Activated CD8-positive, alpha-beta T cell treated with anti-CD3 and anti-CD28 coated beads for 36 hours (primary cell): ENCODE measurements at places on chromosomes 5 and 9. TPM values are rescaled to one million over a fixed set of nuclear protein-coding genes. Genes with fewer than 3 reads are reported as not detected.

The KIF24 gene
- 5.9 TPM for total RNA-seq

The ROR2 gene
- total RNA-seq, result not detected

DNA sequence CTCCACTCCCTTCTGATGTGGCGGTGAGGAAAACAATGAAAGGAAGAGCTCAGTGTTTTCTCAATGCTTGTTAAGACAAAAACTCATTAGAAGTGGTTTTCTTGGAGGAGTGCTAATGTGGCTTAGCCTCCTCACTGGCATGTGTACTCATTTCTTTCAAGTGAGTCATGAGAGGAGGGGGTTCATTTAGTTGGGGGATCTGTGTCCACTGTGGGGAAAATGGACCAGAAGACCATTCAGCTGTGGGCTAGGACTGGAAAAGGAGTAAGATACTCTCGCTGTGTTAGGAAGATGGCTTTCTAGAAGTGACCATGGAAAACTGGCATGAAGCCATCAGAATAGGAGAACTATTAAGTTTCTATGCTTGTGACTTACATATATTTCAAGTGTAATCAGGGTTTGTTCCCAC lies 23.5 kb downstream of the KLF9 start:
- no peak for DNase-seq

DNA sequence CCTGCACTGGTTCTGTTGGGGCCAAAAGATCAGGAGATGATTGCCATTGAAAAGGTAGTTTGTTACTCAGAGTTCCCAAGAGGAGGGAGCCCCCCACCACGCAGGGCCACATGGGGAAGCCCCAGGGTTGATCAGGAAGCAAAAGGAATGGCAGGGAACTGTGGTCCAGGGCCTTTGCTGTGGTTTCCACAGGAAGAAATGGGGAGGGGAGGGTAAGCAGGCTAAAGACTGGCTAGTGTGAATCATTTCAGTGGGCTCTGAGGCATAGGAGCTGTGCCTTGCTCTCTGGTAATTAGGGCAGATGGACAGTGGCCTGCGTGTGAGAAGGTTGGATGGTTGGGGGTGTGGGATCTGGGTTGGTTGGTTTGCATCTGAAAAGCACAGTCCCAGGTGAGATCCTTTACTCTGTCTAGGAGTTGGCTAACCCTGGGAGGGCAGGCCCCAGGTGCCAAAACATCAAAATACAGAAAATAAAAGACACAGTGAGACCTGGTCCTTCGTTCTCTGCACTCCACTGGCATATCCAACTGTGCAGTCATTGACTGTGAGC lies 66.1 kb downstream of the PTPDC1 start:
- DNase-seq, result no peak

DNA sequence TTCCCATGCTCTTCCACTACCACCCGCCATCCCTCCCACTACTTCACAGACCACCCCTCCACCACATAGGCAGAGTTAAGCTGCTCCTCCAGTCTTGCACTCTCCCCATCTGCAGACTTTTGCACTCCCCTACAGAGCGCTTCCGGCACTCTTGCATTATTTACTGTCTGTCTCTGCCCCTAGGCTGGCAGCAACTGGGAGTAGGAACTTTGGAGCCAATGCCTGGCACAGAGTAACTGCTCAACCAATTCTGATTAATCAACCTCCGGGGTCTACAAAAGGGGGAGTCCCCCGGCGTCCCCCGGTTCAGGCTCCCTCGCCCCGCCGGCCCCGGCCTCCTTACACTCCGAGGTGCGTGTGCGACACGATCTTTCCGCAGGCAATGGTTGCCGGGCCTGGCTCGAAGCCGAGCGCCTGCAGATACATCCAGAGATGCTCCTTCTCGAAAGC lies 498 bp downstream of the HAUS6 start:
- DNase-seq, result peak; percentile 57

- peak; percentile 24 for DNase-seq
Observed at GRCh38 chr9:113853333-113853732, 22.8 kb upstream of the ZNF618 start.

DNA sequence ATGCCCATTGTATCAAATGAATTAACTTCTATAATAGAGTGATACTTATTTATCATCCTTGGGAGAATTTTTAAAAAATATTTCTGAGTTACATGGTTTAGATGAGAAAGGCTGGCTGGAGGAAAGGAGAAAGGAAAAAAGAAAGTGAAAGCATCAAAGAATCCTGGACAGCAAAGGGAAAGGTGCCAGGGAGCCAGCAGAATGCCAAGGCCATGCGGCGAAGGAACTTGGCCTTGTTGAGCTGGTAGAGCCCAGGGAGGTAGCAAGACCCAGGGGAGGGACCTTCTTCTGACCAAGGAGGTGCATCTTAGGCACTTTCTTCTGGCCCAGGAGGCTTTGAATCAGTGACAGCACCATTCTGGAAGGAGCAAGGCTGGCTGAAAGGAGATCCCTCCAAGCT lies 240.5 kb downstream of the ENC1 start:
- no peak for DNase-seq

- DNase-seq, result no peak
Observed at GRCh38 chr5:145408048-145408341, 427.1 kb downstream of the PRELID2 start.

GRCh38 chr9:79131824-79132377 lies 439.9 kb upstream of the TLE4 start:
- no peak for DNase-seq

DNA sequence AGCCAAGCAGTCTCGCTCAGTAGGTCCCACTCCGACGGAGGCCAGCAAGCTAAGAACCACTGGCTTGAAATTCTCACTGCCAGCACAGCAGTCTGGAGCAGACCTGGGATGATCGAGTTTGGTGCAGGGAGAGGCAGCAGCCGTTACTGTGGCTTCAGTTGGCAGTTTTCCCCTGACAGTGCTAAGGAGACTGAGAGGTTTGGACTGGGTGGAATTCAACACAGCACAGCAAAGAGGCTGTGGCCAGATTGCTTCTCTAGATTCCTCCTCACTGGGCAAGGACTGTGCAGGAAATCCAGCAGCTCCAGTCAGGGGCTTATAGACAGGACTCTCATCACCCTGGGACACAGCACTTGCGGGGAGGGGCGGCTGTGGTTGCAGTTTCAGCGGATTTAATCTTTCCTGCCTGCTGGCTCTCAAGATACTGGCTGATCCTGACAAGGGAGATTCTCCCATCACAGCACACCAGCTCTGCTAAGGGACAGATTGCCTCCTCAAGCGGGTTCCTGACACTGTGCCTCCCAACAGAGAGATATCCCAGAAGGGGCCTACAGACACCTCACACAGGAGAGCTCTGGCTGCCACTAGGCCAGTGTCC lies 122.1 kb downstream of the YIPF5 start:
- no peak for DNase-seq

- peak; percentile 22 for DNase-seq
Observed at GRCh38 chr9:96245399-96245798, 56.6 kb downstream of the HSD17B3 start.

DNA sequence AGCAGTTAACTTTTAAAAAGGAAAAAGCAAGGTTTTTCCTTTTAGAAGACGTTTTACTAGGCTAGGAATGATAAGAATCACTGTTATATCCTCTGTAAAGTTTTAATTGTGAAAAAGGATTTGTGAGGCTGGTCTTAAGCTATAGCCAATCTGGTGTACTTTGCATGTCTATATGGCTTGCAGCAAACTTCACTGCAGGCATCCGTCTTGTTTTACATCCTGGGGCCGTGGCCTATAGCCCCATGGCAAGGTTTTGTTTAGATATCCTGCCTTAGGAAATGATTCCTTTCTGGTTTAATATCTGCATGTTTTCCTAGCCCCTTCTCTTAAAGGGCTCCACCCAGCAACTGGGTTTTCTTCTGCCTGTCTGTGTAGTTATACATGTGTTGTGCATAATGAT lies 272.8 kb downstream of the ICE1 start:
- no peak for DNase-seq
